ENCODE measurements at places on chromosomes 16 and 17.

GRCh38 chr17:913207-913606 lies 66.4 kb downstream of the NXN start:
- no peak for DNase-seq

DNA sequence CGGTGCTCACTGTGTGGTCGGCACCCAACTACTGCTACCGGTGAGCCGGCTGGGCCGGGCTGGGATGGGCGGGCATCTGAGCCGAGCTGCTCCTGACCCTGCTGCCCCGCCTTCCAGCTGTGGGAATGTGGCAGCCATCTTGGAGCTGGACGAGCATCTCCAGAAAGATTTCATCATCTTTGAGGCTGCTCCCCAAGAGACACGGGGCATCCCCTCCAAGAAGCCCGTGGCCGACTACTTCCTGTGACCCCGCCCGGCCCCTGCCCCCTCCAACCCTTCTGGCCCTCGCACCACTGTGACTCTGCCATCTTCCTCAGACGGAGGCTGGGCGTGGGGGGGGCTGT lies 6.9 kb downstream of the TBX6 start:
- DNase-seq: no peak

- no peak for DNase-seq
These were observed 236.8 kb upstream of the CA10 start for GRCh38 chr17:52395308-52395707.

DNA sequence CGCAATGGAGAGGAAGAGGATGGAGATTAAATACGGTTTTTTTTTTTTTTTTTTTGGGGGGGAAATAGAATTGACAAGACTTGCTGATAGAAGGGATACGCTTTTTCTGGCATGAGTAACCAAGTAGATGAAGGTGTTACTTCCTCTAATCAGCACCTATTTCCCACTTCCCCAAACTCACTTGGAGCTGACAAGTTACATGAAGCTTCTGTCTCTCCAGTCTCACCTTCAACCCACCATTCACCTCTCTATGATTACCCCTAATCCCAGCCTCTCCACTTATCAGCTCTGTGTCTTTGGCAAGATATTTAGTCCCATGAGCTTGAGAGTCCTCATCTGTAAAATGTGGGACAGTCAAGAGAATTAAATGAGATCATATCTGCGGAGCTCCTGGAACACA lies 185.9 kb upstream of the HS3ST3A1 start:
- DNase-seq: no peak

DNA sequence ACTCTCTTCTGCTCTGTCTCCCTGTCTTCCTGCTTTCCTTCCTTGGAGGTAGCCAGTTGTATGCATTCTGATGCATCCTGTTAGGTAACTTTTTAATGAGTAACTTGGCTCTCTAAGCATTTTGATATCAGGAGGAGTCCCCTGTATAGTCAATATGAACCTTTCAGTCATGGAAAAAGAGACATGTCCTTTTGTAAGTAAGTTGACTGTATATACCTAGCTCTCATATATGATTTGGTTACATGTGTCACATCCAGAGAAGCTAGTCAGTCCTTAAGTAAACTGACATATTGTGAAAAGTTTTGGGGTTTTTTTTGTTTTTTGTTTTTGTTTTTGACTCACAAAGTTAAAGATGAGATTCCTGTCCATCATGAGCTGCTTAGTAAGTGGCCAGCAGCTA lies 18.8 kb downstream of the UTP18 start:
- DNase-seq: no peak

- peak; percentile 87 for DNase-seq
These were observed 84.2 kb downstream of the KCNJ12 start for GRCh38 chr17:21460358-21460757.

GRCh38 chr16:53958341-53958880 lies 254.5 kb downstream of the FTO start:
- no peak for DNase-seq

DNA sequence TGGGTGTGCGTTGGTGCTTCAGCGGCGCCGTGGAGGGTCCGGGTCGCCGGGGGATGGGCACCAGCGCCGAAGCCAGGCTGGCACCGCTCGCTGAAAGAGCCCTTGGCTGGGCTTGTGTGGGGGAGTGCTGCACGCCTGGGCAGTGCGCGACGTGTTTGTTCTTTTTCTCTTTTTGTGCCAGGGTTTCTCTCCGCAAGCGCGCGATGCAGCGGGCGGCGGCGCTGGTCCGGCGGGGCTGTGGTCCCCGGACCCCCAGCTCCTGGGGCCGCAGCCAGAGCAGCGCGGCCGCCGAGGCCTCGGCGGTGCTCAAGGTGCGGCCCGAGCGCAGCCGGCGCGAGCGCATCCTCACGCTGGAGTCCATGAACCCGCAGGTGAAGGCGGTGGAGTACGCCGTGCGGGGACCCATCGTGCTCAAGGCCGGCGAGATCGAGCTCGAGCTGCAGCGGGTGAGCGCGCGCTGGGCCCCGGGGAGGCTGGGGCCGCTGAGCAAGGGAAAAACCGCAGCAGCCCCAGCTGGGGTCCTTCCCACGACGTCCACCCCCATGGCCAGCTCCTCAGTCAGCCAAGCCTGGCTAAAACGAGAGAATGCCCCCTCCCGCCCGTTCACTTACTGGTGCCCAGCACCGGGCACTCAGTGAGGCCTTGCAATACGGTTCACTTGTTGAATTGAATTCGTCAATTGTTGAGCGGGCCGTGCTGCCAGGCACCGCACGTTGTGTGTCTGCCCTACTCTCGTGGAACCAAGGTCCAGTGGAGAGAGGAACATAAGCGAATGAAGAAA lies 541 bp downstream of the GPT2 start:
- DNase-seq: no peak

DNA sequence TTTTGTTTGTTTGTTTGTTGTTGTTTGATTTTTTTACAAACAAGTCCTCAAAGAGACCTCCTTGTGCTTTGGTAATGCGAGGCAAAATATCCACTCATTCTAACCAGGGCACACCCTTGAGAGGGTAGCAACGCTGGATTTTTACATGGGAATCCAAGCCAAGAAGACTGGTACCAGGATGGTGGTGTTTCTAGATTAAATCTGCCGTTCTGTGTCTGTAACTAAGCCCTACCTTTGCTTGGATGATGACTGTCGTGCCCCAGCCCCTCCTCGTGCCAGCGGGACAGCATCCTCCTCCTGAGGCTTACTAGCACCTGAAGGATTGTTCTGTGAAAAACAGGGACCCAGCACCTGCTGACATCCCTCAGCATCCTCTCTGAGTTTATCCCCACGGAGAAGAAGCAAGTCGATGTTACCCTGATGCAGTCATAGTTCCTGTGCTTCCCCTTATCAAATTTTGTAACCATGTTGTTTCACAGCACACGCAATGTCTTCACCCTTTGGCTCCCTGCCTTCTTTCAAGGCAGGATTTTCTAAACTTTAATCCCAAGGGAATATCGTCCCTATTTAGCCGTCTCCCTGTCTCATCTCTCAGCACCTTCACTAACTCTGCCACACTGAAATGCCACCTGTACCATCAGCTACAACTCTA lies 5.1 kb upstream of the HSBP1 start:
- DNase-seq: no peak

DNA sequence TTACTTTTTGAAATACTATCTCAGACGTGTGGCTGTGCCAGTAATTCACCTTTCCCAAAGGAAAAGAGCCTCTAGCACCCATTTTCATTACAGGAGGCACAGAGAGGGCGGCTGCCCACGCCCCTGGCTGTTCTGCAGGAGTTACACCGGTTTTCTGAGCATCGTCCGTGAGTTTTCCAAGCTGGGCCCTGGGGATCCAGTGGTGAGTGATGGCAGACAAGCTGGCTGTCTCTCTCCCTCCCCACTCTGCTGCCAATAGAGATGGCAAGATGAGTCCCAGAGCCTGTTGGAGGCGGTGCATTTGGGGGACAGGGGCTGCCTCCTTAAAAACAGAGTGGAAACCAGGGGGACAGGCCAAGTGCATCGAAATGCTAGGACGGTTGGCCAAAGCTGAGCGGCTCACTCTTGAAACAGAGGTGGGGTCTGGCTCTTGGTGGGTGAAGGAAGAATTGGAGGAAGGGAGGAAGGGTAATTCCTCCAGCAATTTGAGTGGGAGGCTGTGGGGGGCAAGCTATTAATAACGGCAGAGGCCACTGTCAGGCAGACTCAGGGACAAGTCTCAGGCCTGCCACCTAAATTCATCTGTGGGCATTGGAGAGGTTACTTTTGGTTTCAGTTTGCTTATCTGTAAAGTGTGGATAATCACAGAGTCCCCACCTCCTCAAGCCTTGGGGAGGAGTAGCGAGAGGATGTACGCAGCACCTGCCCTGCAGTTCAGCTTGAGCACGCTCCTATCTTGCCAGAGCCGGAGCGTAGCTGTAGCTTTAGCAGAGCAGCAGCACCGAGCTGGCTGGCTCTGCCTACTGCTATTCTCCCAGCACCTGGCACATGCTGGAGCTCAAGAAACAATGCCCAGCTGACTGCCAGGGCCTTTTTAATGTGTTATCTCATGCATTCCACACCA lies 7.5 kb upstream of the NOS2 start:
- DNase-seq: no peak

- peak; percentile 16 for DNase-seq
These were observed 102.2 kb downstream of the AATF start for GRCh38 chr17:37050920-37051319.

GRCh38 chr16:68059804-68060203 lies 25.4 kb upstream of the NFATC3 start:
- DNase-seq: no peak

- DNase-seq: no peak
These were observed 144.1 kb downstream of the RAB11FIP4 start for GRCh38 chr17:31535581-31535981.

GRCh38 chr17:55458978-55459377 lies 37.3 kb upstream of the MMD start:
- DNase-seq: peak; percentile 80

- DNase-seq: no peak
These were observed 851 bp downstream of the EDC4 start for GRCh38 chr16:67873435-67874370.

DNA sequence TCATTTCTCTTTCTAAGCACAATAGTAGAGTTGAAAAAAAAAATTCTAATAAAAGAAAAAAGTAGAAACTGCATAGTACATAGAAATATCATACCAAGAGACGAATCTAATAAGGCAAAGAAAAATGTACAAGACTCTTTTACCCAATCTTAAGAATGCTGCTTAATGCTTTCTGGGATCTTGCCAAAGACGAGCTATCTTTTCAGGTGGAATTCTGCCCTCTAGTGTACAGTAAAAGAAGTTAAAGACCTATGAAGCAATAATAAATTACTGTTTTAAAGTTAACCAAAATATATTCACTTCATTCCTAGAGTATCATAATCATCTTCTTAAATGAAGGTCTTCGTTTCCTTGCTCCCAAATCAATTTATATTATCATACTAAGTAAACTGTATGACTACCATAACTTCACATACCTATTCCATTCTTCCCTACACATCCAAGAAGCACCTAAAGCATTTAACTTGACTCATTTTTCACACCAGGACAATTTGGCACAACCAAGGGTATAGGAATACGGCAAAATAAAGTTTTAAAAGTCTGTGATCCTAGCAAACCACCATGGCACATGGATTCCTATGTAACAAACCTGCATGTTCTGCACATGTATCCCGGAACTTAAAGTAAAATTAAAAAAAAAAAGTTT lies 47.7 kb downstream of the CFDP1 start:
- DNase-seq: peak; percentile 86

DNA sequence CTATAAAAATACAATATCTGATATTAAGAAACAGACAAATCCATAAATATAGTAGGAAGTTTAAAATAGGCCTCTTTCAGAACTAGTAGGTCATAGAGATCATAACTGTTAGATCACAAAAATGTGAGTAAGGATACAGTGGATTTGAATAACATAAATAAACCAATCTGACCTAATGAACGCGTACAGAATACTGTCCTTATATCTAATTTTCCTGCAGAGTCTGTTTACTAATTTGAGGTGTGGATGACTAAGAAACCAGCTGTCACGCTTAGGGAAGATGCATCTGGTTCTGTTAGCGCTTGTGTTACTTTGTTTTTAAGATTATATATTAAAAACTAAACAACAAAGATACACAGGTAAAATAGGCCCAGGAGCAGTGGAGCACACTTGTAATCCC lies 14.8 kb downstream of the CPD start:
- DNase-seq: no peak
